ENCODE measurements at places on chromosomes 12 and 14.

- DNase-seq = no peak
Observed at GRCh38 chr12:121849665-121850064, 9.0 kb downstream of the HPD start.

GRCh38 chr14:76958020-76958979 lies 70.2 kb downstream of the IRF2BPL start:
- DNase-seq = no peak

GRCh38 chr12:126741536-126742240 lies 1525.3 kb upstream of the TMEM132C start:
- DNase-seq = no peak

DNA sequence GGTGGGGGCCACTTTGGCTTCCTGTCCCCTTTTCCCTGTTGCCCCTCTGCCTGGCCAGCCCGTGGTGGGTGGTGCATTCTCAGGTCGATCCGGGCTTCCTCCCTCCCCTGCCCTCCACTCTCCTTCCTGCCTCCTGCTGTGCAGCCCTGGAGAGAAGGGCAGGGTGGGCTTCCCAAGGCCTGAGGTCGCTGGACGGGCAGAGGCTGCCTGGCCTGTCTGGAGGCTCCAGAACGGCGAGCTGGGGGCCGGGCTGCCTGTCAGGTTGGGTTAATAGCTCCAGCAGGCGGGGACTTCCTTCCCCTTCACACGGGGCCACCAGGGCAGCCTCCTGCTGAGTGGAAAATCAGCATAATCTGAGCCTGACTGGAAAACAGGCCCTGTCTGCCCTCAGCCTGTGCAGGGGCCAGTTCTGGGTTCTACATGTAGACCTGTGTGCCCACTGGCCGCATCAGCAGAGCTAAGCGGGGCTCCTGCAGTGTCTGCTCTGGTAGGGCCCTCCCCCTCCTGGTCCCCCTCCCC lies 11.3 kb downstream of the KIF26A start:
- DNase-seq = peak; percentile 47

DNA sequence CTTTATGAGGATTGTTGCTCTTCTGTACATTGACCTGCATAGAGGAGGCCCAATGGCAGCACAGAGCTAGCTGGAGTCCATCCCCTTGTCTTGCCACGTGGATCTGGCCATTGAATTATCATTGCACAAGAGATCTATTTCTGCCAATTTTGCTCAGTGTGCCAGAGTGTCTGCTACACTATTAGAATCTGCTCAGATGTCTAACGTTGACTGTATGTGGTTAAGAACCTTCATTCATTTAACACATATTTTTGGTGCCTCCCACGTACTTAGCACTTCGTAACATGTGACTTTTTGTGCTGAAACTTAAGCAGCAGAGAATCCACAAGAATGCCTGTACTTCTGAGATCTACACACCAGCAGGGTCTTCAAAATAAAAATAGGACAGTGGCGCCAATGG lies 166.0 kb upstream of the VASH1 start:
- no peak for DNase-seq

GRCh38 chr12:52759218-52759617 lies 17.9 kb downstream of the KRT76 start:
- DNase-seq = no peak

GRCh38 chr14:55354500-55354899 lies 57.1 kb downstream of the ATG14 start:
- DNase-seq = peak; percentile 16

GRCh38 chr14:66228267-66228970 lies 257.8 kb upstream of the CCDC196 start:
- DNase-seq = no peak

GRCh38 chr12:67988601-67989021 lies 636 bp upstream of the IFNG-AS1 start:
- no peak for DNase-seq

All from kidney capillary endothelial cell (primary cell).